ENCODE measurements at places on chromosomes 2 and 18.

DNA sequence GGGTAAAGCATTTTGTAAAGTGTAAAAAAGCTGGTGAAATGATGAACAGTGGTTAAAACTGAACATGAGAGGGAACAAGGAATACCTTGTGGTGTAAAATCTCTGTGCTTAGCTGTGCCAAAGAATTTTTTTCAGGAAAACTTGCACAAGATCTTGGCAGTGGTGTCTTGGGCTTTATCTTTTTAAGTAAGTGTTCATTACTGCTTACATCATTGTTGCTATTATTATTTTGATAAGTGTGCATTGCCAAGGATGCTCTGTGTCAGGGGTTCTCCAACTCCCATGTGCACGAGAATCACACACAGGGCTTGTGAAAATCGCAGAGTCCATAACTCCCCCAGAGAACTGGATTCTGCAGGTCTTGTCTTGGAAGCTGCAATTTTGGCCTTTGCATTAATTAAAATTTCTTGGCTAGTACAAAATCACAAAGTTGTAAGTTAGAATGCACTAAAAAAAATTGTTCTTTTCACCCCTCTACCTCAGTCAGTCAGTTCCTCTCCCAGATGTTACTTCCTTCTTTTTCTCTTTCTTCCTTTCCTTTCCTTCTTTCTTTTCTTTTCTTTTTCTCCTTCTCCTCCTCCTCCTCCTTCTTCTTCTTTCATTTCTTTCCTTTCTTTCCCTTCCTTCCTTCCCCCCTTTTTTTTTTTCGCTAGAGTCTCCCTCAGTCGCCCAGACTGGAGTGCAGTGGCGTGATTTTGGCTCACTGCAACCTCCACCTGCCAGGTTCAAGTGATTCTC lies 37.8 kb downstream of the GATA6 start:
- no peak for DNase-seq

DNA sequence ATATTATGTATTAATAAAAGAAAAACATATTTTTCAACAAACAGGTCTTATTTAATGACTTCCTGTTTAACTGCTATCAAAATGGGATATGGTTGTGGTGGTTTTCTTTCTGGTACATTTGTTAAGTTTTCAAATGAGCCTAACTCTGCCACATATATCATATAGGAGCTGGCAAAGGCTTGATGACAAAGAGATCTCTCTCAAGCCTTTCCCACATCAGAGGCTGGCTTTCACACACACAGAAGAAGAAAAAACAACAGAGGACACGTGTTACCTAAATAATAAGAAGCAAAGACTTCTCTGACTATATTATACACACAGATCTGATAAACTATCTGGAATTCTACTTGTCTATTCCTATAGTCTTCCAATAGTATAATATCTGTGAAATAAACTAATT lies 46.1 kb downstream of the CFAP36 start:
- no peak for DNase-seq

- DNase-seq = no peak
These were observed 36.9 kb downstream of the TRAK2 start for GRCh38 chr2:201414099-201415023.

DNA sequence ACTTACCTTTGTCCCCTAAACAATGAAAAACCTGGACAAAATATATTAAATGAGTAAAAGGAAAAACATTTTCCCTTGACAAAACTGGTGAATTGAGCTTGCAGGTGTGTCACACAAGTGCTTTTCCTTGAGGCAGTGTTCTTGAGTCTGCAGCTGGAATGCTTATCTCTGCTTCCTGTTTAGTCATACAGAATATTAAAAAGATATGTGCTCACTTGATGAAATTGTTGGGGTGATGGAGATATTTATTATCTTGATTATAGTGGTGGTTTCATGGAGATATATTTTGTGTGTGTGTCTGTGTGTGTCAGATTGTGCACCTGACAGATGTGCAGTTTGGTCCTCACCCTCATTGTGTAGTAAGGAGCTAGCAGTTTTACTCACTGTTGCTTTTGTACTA lies 3.3 kb downstream of the TAF1B start:
- no peak for DNase-seq

GRCh38 chr2:55296393-55296792 lies 27.4 kb upstream of the MTIF2 start:
- no peak for DNase-seq

- no peak for DNase-seq
These were observed 222.1 kb downstream of the CELF4 start for GRCh38 chr18:37343542-37343851.

GRCh38 chr2:168524005-168524404 lies 67.9 kb downstream of the CERS6 start:
- no peak for DNase-seq

Data from stimulated activated CD4-positive, alpha-beta T cell treated with anti-CD3 and anti-CD28 coated beads, TNF-alpha, amount 100 ng/mL, for 1 hour (primary cell).